ENCODE measurements at places on chromosomes 1 and 21.

DNA sequence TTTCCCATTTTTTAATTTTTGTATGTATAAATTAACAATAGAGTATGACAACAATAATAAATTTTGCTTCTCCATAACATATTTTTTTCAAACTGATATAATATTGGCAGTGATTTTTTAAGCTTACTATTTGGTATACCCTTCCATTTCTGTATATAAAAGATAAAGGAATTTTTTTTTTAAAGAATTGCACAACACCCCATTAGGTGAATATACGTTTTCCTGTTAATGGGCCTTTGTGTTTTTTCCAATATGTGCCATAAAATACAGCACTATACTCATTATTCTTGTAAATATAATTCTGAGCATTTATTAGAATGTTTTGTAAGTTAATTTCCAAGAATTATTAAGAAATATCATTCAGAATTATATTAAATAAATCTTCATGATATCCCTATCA lies 515.2 kb upstream of the RGS18 start:
- no peak for DNase-seq

DNA sequence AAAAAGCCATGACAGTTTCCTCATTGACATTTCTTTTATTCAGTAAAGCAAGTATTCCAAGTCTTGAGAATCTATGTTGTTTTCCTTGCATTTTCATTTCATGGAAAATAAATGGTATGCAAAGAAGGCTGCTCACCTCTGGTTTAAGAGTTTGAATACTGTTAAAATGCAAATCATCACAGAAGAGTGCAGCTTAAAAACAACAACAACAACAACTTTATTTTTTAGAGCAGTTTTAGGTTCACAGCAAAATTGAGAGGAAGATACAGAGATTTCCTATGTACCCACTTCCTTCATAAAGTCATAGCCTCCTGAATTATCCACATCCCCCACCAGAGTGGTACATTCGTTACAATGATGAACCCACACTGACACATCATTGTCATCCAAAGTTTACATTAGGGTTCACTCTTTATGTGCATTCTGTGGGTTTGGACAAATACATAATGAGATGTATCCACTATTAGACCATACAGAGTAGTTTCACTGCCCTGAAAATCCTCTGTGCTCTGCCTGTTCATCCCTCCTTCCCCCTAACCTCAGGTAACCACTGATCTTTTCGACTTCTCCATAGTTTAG lies 39.2 kb downstream of the CD2 start:
- DNase-seq: no peak

DNA sequence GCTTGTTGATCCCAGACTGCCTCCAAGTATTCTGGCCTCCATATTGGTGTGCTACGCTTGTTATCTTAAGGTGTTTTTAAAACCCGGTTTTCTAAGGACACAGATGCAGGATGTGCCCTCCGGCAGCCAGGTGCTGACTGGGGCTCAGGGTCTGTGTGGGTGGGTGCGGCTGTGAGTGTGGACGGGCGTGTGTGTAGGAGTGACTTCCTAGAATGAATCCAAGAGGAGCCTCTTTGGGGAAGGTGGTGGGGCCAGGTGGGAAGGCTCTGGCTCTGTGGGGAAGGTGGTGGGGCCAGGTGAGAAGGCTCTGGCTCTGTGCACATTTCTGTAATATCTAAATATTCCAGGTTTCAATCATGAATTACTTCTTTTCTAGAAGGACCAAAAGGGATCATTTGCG lies 12.8 kb upstream of the TSPEAR start:
- no peak for DNase-seq

GRCh38 chr1:228307218-228308023 lies 99.2 kb downstream of the TRIM11 start:
- no peak for DNase-seq

DNA sequence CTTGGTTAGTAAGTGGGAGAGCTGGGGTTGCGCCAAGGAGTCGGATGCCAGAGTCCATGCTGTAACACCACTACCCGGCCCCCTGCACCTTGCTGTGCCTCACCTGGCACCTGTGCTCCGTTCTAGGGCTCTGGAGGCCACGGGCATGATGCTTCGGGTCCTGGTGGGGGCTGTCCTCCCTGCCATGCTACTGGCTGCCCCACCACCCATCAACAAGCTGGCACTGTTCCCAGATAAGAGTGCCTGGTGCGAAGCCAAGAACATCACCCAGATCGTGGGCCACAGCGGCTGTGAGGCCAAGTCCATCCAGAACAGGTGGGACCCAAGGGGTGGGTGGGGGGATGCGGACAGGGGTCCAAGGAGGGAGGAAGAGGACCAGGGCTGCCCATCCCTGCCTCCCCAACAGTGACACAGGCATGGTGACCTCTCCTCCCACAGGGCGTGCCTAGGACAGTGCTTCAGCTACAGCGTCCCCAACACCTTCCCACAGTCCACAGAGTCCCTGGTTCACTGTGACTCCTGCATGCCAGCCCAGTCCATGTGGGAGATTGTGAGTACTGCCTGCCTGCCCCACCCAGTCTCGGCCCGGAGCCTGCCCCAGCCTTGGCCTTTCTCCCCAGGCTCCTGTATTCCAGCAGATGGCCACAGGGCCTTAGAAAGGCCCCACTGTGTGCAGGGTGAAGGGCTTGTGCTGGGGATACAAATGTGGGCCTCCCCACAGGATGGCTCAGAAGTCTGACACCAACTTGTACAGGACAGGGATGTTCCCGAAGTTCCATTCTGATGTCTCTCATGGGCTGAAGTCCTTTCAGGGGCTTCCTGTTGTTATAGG lies 9.6 kb upstream of the HTR6 start:
- no peak for DNase-seq

GRCh38 chr1:93822730-93823425 lies 56.1 kb downstream of the DNTTIP2 start:
- DNase-seq: peak; percentile 58

DNA sequence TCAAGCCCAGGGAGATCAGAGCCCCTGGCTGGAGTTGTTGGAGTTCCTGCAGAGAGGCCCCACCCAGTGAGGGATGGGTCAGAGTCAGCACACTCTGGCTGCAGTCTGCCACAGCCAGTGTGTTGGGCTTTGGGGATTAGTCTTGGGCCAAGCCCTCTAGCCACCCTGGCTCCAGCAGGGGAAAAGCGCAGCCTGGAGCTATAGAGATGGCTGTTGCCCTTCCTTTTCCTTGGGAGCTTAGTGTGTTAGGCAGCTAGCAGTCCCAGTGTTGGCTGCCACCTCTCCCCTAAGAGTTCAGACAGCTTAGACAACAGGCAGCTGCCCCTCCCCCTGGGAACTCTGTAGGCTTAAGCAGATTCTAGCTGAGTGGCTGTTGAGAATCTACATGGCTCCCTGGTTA lies 45.1 kb downstream of the DPT start:
- no peak for DNase-seq

DNA sequence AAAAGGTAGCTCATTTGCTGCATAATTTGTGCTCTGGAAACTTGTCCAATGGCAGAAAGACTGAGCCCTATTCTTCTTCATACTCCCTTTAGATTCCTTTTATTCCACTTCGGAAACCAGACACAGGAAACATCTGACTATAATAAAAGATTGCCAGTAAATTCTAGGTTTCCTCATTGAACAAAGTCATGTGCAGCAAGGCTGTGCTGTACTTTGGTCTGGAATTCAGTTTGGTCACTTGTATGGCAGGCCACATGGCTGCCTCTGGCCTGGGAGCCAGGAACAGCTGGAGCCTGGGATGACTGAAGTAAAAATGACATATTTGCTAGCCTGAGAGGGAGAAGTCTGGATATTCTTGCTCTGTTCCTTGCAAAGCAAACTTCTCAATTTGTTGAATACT lies 79.6 kb downstream of the ST3GAL3 start:
- DNase-seq: no peak

DNA sequence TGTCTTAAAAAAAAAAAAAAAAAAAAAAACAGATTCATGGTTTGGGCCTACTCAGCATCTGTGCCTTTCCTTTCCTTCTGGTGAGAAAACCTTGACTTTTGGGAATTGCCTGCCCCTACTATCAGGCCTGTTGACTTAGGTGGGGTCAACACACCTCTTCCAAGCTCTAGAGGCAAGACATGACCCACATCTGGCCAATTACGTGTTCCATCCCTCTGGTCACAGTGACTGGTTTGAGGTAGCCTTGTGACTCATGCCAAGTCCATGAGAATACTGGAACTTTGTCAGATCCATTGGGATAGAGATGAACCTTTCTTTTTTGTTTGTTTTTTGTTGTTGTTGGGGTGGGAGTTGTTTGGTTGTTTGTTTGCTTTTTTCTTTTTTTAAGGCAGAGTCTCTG lies 37.3 kb upstream of the KHDRBS1 start:
- DNase-seq: no peak

- no peak for DNase-seq
These were observed 23.5 kb upstream of the VAMP3 start for GRCh38 chr1:7747605-7748004.

DNA sequence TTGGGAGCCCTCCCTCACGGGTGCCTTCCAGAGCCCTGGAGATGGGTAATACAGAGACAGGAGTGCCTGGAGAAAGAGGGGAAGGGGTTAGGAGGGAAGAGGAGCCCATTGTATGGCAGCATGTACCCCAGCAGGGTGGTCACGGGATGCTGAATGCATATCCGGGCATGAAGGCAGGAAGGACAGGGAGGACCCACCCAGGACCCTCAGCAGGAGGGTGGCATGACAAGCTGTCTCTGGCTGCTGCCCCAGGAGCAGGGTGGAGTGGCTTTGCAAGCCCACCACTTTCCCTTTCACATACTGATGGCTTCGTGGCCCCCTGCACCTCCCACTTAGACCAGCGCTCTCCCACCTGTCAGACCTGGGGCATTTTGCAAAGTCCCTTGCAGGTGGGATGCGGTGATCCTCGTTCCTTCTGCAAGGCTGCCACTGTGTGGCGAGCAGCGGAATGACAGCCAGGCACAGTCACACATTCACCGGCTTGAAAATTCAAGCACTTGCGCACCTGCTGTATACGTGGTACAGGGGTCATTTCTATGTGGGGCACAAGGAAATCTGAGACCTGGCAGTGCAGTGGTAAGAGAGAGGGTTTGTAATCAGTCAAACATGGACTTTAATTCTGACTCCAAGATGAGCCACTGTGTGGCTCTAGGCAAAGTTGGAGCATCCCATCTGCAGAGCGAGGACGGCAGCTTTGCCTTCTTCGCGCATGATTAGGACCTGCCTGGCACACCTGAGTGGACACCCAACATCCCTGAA lies 53.2 kb upstream of the TMEM51 start:
- DNase-seq: peak; percentile 74

DNA sequence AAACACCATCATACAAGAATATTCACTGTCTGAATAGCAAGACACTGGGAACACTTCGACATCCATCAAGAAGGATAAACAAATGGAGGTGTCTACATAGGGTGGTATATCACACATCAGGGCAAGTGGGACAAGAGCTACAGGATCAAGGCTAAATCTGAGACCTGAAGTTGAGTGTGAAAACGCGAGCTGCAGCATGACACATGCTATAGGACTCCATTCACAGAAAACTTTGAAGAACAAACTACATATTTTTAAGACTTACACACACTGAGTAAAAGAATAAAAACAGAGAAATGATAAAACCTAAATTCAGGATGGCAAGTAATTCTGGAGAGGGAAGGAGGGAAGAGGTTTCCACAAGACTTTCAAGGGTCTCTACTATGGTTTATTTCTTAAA lies 2.1 kb downstream of the TTC39A start:
- no peak for DNase-seq

DNA sequence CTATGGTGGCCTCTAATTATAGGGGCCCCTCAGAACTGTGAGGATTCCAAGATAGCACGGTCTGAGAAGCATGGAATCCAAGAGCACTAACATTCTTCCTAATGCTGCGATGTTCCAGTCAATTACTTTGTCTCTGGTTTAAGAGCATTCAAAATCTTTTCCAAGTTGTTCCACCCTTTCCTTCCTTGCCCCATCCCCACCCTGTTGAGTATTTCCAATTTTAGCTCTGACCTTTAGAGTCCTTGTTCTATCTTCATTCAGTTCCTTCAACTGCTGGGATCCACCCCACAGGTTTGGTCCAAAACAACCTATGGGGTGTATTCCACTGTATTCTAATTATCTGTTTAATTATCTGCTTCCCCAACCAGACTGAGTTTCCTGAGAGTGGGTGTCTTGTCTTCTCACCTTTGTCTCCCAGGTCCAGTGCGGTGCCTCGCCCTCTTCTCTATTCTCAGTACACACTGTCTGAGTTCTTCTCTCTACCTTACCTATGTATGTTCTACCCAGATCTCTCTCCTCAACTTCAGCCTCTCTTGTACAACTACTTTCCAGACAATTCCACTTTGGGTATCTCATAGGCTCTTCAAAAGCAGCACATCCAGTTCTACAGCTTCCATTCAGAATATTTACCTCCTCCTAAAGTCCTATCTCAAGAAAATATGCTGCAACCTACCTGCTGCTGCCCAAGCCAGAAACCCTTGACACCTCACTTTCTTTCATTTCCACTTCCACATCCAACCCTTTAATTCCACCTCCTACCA lies 25.0 kb upstream of the BCL9 start:
- no peak for DNase-seq

DNA sequence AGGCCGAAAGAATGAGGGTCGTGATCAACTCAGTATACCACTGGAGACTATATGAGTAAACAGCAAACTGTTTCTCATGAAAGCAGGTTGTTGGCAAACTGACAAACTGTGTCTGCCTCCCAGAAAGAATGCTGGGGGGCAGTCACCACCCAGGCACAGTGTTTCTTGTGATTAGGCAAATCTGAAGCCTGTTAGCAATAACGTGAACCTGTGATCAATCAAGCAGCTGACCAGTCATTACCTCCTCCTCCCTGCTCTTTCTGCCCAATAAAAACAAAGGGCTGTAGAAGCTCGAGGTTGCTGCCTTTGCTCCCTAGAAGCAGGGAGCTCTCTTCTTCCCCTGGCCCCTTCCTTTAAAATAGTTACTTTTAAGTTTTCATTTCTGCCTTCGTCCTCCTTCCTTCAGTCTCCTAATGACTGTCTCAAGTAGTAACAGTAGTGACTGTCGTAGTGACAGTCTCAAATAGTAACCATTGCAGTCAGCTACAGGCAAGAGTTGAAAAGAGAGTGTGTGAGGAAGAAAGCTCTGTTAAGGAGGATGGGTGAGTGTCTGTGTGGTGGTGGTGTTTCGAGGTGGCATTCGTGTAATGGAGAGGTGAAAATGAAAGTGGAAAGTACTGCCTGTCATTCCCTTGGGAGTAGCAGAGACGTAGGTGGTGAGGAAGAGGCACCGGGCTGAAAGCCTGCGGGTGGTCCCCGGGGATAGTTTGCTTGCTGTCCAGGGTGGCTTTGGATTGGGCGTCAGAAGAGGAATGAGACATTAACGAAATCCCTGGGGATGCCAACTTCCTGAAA lies 14.5 kb downstream of the HHAT start:
- DNase-seq: no peak

DNA sequence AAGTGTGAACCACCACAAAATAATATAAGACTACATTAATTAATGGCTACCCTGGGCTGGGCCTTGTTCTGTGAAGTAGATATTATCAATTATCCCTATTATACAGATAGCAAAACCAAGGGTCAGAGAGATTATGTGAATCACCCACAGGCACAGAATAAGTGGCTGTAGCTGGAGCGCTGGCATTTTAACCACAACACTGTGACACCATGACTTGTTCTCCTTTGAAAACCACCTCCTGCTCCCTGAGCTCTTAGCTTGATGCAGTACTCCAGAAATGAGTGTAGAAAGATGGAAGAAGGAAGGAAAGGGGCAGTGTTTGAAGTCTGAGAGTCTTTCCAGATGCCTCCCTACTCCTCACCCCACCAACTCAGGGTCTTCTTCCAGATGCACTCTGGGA lies 29.5 kb upstream of the JUN start:
- DNase-seq: peak; percentile 14

- DNase-seq: no peak
These were observed 148.4 kb downstream of the TLR5 start for GRCh38 chr1:222994511-222995235.
